ENCODE measurements at places on chromosomes 1 and 21.

GRCh38 chr1:118204105-118204504, 19.1 kb upstream of the SPAG17 start:
- no peak for DNase-seq

DNA sequence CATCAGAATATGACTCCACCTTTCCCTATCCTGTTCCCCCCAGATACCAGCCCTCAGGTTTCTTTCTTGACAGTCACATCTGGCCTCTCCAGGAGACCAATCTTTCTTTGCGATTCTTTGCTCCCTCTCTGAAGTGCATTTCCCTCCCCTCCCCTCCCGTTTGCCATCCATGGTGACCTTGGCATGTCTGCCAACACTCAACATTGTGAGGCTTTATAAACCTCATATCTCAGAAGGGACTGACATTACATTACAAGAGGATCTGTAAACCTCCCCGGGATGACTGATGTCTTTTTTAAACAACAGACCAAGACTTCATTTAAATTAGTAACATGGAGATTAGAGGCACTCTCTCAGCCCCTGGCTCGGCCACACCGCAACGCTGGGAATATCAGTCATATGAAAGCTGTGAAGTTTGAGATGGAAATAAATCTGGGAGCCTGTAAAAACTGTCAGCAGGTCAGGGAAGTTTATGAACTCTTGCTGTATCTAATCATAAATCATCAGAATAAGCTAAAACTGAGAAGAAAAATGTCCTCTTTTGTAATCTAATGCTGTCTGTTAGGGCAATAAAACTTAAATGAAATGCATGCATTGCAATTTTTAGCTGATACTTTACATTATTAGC, 401.7 kb upstream of the PROX1 start:
- no peak for DNase-seq

GRCh38 chr1:233379869-233380438, 52.4 kb downstream of the MAP3K21 start:
- DNase-seq: no peak

DNA sequence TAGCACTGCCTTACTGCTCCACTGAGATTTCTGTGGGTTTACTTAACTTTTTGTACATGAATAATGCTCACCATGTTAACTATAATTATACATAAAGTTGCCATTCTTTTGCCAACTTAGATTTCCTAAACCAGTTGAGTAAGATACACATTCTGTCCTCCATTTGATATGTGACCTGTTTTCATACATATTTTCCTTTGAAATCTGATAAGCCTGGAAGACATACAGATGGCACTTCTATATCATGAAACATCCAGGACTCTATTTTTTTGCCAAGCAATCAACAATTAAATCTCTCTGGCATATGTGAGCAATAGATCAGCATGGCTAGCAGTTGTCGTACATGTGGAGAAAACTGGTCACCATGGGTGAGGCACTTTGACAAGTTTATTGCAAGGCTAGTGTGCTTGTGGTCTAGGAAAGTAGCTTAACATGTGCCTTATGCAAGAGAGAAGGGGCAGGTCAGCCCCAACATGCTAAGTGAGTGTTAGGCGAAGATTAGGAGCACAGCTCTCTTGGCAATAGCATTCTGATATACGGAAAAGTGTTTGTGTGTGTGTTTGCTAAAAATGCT, 14.2 kb downstream of the PRRX1 start:
- no peak for DNase-seq

GRCh38 chr1:2594641-2595131, 8.1 kb downstream of the PRXL2B start:
- no peak for DNase-seq

DNA sequence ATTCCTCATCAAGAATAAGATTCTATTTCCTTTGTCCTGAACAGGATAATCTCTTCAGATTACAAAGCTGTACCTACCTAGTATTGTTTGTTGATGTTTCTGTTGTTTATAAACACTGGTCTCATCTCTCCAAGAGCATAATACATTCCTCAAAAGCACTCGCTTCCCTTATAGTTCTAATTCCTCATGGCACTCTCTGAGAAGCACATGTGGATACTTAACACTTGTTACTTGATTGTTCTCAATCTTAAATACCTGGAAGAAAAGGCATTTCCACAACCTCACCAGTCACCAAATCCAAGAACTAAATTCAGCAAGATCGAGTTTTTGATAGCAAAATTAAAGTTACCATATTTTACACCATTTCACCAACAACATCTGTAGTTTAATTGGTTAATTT, 145.9 kb upstream of the DUSP10 start:
- no peak for DNase-seq

- no peak for DNase-seq
Measured at GRCh38 chr1:238826891-238827290, 559.5 kb upstream of the CHRM3 start.

- no peak for DNase-seq
Measured at GRCh38 chr1:55418208-55419000, 203.2 kb upstream of the USP24 start.

DNA sequence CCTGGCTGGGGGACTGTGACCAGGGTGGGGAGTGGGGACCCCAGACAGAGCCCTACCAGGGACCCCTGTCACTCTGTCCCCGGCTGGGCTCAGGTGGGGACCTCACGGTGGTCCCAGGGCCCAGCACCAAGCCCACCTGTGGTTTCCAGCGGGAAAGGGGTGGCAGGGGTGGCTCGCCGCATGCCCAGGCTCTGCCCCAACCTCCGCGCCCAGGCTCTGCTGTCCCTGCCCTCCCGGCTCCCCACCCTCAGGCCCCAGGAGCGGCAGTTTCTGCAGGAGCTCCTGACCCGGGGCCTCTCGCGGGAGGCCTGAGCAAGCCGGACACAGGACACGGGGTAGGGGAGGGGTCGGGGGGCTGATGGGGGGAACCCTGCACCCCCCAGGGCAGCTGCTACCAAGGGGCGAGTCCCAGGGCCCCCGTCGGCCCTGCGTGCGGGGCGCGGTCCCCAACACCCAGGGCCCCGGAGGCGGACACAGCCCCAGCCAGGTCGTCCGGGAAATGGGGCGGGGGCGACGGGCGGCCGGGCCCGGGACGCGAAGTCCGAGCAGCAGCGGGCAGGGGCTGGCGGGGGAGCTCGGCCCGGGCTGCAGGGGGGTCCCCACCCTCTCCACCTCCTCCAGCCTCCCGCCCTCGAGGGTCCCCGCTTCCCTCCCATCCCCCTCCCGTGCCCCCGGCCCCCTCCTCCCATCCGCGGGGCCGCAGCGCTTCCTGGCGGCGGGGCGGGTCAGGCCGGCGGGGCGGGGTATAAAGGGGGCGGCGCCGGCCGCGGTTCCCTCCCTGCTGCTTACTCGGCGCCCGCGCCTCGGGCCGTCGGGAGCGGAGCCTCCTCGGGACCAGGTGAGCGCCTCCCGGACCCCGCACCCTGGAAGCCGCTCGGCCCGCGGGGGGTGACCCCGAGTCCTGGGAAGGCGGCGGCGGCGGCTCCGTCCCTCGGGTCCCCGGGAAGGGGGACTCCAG, at the start of gene COL6A2:
TSS of gene COL6A2 (plus strand) at position 777 of the 958 bp plus-strand sequence.
- no peak for DNase-seq

DNA sequence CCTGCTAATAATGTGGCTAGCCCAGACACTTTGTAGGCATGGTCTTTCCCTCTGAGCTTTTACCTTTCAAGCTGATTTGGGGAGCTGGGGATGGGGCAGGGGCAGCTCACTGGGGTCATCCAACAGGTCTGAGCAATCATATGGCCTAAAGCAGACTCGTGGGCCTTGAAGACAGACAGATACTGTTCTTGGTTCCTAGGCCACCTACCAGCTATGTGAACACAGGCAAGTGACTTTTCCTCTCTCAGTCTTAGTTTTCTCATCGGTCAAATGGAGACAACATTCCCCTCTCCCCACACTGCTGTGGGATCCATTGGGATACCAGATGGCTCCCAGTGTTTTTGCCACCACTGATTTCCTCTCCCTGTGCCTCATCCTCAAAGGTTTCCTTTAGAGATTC, 181.8 kb downstream of the RRAGC start:
- no peak for DNase-seq

GRCh38 chr1:201501144-201501543, 5.8 kb downstream of the CSRP1 start:
- no peak for DNase-seq

DNA sequence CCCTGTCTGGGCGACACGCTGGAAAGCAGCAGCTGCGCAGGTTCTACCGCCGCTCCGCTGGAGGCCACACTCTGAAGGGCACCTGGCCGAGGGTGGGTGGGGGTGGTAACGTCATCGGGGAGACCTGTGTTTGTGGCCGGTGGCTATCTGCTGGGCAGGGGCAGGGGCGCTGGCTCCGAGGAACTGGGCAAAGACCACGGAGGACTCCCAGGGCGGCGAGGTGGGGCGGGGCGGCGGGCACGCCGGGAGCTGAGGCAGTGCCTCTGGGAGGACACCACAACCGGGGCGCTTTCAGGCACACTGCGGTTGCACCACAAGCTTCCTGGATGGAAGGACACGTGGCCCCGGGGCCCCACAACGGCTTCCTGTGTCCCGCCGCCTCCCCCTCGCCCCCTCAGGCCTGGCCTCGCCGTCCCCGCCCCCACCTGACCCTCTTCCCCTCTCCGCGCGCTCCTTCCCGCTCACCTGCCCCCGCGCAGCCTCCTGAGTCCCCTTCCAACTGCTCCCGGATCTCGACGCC, 3.3 kb upstream of the DENND2D start:
- DNase-seq: no peak

GRCh38 chr21:42190486-42190863, 28.5 kb upstream of the ABCG1 start:
- DNase-seq: no peak

DNA sequence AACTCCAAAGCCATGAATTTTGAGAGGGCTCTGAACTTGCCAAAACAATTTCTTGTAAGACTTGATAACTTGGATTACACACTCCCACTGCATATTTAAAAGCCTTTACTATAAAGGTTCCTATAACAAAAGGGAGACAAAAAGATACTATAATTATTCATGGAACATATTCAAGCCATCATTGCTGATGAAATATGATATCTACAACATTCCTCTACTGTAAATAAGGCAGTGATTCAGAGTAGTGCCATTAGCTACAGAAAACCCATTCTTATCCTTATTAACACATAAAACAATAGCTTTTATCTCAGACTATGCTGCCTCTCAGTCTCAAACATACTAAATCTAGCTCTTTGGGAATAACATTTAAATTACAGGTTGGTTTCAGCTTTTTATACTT, 675.5 kb upstream of the CXADR start:
- DNase-seq: no peak

DNA sequence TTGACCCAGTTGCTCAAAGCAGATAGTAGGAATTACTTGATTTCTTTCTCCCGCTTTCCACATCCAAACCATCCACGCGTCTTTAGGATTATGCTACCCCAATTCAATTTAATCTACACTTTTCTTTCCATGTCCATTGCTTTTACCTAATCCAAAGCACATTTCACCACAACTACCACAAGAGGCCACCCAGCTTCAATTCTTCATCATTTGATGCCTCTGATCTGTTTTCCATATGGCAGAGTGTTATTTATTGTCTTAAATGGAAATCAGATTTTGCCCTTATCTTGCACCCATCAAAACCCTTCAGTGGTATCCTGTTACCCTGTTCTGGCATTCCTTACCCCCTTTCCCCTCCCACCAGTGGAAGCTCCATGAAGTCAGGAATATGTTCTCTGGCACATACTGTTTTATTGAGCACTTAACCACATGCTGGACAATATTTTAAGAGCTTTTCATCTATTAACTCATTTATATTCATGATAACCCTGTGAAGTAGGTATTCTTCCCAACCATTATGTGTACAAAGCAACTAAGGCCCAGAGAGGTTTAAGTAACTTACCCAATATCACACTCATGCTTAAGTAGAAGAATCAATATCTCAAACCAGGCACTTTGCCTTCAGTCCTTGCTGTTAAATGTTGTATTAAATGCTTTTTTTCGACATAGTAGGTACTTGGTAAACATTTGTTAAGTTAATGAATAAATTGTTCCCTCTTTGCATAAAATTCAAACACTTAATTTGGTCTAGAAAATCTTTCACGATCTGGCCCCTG, 34.6 kb downstream of the CLIC4 start:
- DNase-seq: no peak

DNA sequence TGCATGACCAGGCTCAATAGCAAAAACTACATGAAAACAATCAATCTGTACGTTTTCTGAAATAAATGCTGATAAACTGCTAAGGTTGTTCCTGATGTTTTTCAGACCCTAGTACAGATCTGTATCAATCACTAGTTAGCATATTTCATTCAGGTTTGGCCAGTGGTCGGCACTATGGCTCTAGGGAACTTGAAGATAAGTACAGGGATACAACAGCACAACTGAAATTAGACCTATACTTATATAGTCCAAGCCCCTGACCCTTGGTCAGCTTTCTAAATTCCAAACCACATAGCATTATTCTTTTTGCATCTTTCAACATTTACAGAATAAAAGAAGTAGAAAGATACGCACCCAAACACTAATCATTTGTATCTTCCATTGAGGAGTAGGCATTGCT, 142.7 kb downstream of the PLPPR4 start:
- DNase-seq: no peak

GRCh38 chr21:35475009-35475408, 425.9 kb upstream of the RUNX1 start:
- no peak for DNase-seq

GRCh38 chr1:184160236-184160635, 108.7 kb downstream of the TSEN15 start:
- DNase-seq: no peak

DNA sequence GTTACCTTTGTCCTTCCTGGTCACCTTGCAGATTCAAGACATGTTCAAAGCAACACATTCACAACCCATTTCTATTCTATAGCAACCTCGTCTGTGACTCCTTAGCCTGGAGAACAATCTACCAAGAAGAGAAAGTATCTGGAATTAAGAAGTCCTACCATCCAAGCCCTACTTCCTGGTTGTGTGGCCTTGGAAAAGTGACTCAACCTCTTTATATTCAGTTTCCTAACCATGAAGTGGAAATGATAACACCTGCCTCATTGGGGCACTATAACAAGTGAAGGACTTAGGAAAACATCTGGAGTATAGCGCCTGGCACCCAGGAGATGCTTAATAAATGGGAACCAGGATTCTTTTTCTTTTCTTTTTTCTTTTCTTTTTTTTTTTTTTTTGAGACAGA, 36.5 kb upstream of the SRRM1 start:
- DNase-seq: no peak

GRCh38 chr21:35843911-35844667, 216.2 kb downstream of the SETD4 start:
- DNase-seq: no peak

GRCh38 chr1:210362526-210362925, 33.8 kb downstream of the HHAT start:
- DNase-seq: no peak

- no peak for DNase-seq
Measured at GRCh38 chr21:31753949-31754707, 22.2 kb upstream of the SCAF4 start.

GRCh38 chr1:3249631-3250501, 180.9 kb downstream of the PRDM16 start:
- DNase-seq: no peak

DNA sequence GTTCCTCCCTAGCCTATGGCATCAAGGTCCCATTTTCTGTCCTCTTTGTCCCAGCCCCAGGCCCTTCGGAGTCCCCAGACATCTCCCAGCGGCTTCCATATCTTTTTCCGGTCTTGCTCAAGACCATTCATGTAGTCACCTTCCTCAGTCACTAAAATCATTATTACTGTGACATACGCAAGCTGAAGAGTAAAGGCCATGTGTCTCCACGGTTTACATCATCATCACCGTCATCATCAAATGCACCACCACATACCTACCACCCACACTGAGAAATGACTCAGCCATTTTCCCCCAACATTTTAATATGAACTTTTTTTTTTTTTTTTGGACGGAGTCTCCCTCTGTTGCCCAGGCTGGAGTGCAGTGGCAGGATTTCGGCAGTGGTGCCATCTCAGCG, 43.4 kb downstream of the FHAD1 start:
- DNase-seq: no peak

GRCh38 chr1:150473659-150474058, 13.6 kb upstream of the TARS2 start:
- DNase-seq: no peak
